Activated CD4-positive, alpha-beta T cell treated with anti-CD3 and anti-CD28 coated beads, Interleukin-2, amount 50 U/mL, for 1 hour (primary cell): ENCODE measurements at places on chromosomes 5 and 9.

DNA sequence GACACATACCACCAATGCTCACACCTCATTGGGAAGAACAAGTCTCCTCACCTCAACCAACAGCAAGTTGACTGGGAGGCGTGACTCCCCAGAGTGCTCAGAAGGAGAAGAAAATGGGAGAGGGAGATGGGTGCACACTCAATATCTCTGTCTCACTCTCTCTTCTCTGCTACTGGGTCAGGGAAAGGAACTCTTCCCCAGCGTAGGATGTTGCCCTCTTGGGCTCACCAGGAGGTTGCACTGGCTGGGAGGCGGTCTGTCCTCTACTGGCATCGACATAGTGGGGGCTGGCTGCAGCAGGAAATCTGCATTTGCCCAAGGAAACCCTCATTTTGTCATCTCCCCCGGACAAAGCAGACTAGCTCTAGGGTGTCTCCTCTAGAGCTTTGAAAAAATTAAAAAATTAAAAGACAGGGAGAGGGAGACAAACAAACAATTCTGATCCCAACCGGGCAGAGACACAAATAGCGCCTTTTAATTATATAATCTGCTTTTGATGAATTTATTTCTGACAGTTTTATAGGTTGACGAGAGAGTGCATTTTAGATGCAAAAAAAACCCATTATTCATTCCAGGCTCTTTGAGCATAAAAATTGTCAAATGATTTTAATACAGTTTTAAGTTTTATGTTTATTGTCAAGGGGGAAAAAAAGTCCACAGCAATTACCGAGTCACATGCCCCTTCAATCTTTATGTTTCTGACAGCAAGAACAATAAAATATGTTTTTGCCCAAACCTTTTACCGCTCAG is 179.3 kb upstream of the MVB12B start:
- DNase-seq, result no peak

DNA sequence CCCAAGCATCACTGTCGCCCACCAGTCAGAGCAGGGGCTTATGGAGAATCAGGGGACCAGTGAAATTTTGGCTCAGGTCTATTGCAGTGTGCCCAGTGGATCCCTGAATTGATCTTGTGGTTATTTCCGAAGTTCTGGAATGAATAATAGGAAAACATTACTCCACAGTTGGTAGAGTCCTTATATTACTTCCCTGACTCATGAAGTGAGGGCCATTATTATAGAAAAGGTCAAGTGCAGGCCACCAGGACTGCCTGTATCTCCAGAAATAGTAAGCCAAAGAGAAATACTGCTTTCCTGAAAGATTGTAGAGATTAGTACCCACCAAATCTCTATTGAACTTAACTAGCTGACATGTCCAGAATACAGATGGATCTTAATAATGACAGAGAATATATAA is 335.0 kb downstream of the NPR3 start:
- DNase-seq, result no peak

DNA sequence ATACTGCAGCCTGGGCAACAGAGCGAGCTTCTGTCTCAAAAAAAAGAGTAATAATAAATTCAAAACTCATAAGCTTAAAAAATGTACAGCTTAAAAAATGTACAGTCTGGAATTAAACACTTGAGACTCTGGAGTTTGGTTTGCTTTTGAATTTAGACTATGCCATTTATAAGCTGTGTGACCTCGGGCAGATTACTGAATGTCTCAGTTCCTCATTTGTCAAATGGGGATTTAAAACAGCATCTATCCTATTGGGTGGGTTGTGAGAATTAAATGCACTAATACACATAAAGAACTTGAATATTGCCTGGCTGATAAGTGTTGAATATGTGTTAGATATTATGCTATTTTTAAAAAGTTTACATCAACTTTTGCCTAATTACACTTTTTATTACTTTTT is 98.4 kb downstream of the SCAMP1 start:
- DNase-seq, result no peak

GRCh38 chr5:171624396-171624795 is 161.2 kb upstream of the SMIM23 start:
- DNase-seq, result no peak

GRCh38 chr5:136098176-136098575 is 34.5 kb upstream of the SMAD5 start:
- no peak for DNase-seq

DNA sequence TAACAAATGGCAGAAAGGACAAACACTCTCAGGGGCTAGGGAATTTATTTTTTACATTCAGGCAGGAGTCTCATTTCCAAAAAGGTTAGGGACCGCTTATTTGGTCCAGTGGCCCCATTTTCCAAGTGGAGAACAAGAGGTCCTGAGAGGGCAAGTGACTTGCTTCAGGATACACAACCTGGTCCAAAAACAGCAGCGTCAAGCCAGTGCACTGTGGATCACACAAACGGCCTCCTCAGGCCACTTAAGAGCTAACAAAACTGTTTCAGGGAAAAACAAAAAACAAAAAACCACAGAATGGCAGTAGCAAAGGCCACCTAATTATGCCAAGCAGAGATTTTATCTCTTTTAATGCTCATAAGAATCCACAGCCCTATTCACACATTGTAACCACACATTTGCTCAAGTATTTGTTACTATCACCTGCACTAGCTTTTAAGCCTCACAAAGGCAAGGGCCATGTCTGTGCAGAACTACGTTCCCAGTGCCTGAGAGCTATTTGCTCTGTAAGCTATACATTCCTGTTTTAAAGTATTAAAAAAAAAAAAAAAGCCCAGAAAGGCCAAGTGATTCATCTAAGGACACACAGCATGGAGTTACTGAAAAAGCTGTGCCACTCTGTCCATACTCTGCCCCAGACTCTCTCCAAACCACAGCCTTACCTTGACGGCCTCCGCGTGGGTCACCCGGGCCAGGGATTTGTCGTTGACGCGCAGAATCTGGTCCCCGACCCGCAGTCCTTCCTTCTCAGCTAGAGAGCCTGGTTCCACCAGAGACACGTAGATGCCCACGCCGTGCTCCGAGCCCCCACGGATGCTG is 1.5 kb downstream of the WHRN start:
- no peak for DNase-seq

DNA sequence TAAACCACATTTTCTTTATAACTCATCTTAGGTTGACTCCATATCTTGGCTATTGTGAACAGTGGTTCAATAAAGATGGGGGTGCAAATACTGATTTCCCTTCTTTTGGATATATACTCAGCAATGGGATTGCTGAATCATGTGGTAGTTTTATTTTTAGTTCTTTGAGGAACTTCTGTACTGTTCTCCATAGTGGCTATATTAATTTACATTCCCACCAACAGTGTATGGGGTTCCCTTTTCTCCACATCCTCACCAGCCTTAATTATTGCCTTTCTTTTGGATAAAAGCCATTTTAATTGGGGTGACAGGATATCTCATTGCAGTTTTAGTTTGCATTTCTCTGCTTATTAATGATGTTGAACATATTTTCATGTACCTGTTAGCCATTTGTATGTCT is 107.7 kb upstream of the EQTN start:
- DNase-seq, result no peak

DNA sequence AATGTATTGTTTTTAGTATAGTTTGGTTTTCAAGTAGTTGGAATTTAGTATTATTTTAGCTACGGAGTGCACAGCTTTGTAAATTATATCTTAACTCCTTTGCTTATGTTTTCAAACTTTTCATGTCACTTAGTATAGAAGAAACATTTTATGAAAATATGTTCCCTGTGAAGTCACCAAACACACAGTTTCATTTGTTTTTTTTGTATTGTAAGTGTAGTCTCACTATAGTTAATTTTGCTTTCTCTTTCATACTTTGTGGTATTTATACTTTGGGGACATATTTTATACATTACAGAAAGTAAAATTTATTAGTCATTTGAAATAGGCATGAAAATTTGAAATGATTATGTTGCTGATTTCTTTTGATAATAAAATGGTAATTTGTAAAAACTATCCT is 5.0 kb downstream of the CHSY3 start:
- DNase-seq, result no peak

GRCh38 chr9:69951411-69951810 is 92.2 kb upstream of the MAMDC2 start:
- DNase-seq, result no peak

- DNase-seq, result no peak
These were observed 8.7 kb downstream of the PPP6C start for GRCh38 chr9:125180876-125181275.

DNA sequence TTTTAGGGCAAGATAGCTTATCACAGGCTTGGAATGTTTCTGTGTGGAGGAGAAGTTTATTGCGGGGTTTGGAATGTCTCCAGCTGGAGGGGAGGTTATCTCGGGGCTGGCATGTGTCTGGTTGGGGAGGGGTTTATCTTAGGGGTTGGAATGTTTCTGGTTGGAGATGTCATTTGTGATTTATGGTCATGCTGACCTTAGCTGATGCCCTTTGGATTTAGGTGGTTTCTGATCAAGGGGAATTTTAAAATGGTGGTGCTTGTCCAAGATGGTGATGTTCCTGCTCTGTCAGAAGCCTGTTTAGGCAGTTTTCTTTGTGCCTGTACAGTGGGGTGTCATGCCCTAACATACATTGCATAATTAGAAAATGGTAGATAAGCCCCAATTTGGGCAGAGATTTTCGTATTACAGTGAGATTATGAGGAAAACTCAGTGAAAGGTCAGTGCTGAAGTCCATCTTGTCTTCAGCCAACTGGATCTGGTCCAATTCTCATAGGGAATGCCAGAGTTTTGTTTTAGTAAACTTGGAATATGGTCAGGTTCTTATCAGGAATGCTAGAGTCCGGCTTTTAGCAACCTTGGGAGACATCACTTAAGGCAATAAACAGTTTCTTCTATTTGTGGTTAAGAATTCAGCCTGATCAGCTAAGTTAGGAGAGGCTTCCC is 14.3 kb downstream of the CDK20 start:
- no peak for DNase-seq

DNA sequence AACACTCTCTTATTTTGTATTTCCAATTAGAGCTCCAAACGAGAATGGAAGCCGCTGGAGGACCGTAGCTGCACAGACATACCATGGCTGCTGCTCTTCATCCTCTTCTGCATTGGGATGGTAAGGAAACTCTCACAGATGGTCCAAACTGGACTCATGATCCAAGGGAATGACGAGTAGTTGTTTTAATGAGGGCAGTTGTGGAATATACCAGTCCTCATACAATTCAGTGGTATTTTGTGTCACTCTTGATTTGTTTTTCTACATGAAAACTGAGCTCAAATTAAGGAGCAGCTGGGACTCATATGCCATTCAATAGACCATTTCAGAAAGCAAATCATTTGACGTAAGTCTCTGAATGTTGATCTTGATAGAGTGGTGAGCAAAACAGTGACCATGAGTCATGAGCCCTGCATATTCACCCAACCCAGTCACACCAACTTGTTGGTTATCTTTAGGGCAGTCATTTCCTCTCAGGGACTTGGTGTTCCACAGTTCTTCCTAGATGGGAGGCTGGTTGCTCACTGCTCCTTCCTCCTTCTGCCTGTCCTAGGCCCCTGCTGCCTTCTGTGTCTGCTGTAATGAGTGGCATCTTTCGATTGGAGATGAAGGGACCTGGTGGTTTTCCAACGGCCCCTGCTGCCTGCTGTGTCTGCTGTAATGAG is 54.9 kb downstream of the SLC44A1 start:
- no peak for DNase-seq

- no peak for DNase-seq
These were observed 12.5 kb upstream of the WNK2 start for GRCh38 chr9:93171261-93171990.

DNA sequence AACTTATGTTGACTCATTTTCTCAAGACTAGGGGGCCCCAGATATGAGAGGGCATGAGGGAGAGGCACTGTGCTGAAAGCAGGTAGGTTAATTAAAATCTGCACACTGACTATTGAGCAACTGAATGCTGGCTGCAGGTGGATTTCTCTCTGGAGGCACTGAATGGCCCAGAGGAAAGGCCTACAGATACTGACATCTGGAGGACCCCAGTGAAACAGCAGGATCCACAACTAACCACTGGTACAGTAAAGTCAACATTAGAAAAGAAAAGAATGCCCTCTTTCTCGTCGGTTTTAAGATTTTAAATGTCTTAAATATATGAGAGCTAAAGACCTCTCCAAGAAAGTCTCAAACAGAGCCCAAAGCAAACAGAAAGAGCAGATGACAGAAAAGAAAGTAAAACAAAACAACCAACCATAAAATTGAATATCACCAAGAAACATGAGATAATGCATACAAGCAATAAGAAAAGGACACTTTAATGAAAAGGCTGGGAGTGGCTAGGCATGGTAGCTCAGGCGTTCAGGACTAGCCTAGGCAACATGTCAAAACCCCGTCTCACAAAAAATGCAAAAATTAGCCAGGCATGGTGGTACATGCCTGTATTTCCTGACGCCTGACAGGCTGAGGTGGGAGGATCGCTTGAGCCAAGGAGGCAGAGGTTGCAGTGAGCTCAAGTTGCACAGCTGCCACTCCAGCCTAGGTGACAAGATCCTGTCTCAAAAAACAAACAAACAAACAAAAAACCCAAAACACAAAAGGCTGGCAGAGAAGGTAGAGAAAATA is 43.3 kb downstream of the PUM3 start:
- DNase-seq, result no peak

DNA sequence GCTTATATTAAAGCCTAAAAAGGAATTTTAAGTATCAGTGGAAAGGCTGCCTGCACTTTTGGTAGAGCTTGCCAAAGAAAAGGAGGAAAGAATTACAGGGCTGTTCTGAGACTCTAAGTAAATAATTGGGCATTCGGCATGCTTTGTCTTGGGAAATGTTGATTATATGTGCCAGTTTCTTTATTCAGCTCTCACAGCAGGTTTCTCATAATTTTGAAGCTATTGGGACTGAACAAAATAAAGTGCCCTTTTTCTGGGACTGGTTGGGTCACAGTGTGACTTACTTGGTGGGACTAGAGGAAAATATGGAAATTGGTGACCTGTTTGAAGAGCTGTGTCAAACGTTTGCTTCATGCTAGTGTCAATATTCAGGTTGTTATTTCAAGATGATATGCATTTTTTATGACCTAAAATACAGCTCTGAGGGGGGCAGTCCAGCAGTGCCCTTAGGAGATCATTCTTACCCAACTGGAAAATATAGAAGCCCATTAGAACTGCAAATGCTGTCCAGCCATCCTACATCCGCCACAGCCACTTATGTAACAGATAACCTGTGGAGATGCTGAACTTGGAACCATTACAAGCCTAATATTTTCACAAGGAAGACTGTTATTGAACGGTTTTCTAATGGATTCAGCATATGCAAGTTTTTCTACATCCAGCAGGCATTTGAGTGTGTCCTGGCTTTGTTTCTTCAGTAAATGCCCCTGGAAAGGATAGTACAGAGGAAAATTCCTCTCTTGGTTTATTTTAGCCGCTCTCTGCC is 122.4 kb downstream of the SNCAIP start:
- DNase-seq, result no peak

- DNase-seq, result no peak
These were observed 129.7 kb upstream of the SLIT3 start for GRCh38 chr5:169430671-169431070.

DNA sequence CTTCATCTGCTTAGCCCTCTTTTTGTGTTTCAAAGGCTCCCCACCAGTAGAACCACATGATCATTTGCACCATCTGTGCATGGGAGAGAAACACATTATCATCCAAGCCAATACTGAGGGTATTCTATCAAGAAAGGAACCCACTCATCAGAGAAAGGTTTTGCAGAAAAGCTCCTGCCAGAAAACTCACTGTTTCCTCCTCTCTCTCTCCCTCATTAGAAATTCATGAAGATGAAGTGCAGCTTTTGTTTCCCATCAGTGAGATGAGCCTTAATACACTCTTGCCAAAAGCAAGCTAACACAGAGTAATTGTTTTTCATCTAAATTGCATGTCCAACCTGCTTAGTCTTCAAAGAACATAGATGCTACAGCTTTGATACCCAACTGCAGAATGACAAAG is 142.4 kb upstream of the GRAMD2B start:
- DNase-seq, result no peak
